ENCODE measurements at places on chromosomes 16 and 17.
A peak's percentile ranks its signal among the peaks of the same experiment; 100 is the strongest.

- no peaks in the 10 kb centered on the region for H3K4me1 ChIP-seq
- H3K27ac ChIP-seq = no peak overlapping the region
- no peak overlapping the region for H3K4me3 ChIP-seq
- H3K27me3 ChIP-seq = no peaks in the 10 kb centered on the region
These were observed 106.9 kb downstream of the NCOR1 start for GRCh38 chr17:16108386-16108785.

- no peaks in the 10 kb centered on the region for H3K36me3 ChIP-seq
- DNase-seq = no peak
- no peak overlapping the region for H3K4me3 ChIP-seq
- H3K27me3 ChIP-seq = no peaks in the 10 kb centered on the region
- no peak overlapping the region for H3K27ac ChIP-seq
These were observed 94.1 kb downstream of the ASIC2 start for GRCh38 chr17:33198954-33199353.

DNA sequence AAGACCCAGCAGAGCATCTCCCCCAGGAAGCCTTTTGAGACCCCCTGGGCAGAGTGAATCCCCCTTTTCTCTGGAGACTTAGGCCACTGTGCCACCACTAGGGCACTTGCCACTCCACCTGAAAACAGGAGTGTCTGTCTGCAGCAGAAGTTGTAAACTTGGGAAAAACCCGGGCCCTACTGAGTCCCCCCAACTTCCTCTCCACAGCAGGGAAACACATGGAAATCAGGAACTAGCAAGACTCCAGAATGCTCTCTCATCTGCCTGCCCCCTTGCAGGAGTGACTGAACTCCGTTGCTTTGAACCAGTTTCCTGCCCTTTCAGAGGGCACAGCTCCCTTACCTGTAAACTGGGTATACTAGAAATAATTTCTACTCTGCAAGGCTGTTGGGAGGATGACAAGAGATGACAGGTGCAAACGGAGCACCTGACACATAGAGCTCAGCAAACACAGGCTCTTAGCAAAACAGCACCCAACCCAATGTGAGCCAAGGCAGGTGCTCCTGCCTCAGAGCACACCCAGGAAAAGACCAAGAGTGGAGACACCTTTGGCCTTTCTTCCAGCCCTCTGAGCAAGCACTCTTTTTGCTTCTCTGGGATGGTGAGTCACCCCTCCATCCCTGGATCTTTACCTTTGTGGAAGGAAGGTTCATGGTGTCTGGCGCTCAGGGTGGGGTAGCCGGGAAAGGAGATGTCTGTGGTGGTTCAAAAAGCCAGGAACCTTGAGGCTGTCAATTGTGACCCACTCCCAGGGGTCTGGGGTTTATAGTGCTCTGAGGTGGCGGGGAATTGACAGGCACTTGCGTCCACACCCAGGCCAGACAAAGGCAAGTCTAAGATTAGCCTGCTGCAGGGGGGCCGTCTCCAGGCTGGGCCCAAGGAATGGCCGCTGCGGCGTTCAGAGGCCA lies at the start of gene HCRT:
Gene HCRT, minus strand, starts transcription at position 740 of the 908 bp plus-strand sequence. Its CDS starts 87 bp downstream, at position 653.
- H3K4me3 ChIP-seq = no peak within 1 kb of the TSS

DNA sequence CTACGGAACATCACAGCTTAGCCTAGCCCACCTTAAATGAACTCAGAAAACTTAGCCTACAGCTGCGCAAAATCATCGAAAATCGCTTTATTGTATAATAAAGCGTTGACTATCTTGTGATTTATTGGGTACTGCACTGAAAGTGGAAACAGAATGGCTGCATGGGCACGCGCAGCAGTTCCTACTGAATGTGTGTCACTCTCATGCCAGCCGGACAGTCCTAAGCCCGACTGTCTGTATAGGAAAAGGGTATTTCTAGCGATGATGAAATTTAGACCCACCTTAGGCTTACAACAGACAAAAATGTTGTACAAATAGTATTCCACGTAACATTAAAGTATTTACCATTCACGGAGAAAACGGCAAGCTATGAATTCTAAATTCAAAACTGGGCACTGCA lies 9.3 kb downstream of the FBXO31 start:
- H3K27ac ChIP-seq = no peak overlapping the region
- DNase-seq = no peak
- H3K36me3 ChIP-seq = no peaks in the 10 kb centered on the region
- no peak overlapping the region for H3K4me3 ChIP-seq
- no peaks in the 10 kb centered on the region for H3K4me1 ChIP-seq

GRCh38 chr17:51251010-51251409 lies 8.8 kb downstream of the MBTD1 start:
- DNase-seq = no peak
- peaks cover 3% of the 10 kb centered on the region for H3K4me1 ChIP-seq
- no peak overlapping the region for H3K4me3 ChIP-seq

DNA sequence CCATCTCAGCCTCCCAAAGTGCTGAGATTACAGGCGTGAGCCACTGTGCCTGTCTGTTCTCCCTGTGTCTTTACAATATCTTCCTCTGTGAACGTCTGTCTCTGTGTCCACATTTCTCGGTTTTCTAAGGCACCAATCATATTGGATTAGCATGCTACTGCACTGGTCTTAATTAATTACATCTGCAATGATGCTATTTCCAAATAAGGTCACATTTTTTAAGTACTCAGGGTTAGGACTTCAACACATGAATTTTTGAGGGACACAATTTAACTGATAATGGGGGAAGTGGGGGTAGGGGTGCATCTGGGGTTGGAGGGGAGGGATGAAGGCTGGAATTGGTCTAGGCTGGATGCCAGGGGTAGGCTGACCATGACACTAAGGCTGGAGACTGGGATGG lies 102.6 kb downstream of the N4BP1 start:
- no peak overlapping the region for H3K27ac ChIP-seq
- no peaks in the 10 kb centered on the region for H3K36me3 ChIP-seq
- no peak overlapping the region for H3K4me3 ChIP-seq
- H3K27me3 ChIP-seq = no peaks in the 10 kb centered on the region
- no peak for DNase-seq
- H3K4me1 ChIP-seq = peaks cover 2% of the 10 kb centered on the region

DNA sequence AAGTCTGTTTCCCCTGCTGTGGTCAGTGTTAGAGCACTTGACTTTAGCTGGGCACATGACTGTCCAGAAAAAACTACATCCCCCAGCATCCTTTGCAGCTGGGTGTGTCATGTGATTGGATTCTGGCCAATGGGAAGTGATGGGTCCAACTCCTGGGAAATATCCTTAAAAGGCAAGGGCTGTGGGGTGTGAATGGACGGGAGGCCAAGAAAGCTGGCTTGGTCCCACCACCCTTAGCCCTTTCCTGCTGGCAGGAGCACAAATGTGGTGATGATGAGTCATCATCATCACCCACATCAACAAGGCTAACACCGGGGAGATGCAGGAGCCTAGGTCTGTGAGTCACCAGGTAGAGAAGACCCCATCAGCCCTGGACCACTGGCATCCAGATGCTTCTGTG lies 341.7 kb downstream of the C16orf95 start:
- no peaks in the 10 kb centered on the region for H3K4me1 ChIP-seq
- H3K4me3 ChIP-seq = no peak overlapping the region
- H3K36me3 ChIP-seq = no peaks in the 10 kb centered on the region
- DNase-seq = no peak

GRCh38 chr16:68643227-68643626 lies 1.9 kb upstream of the CDH3 start:
- no peak overlapping the region for H3K27ac ChIP-seq
- H3K36me3 ChIP-seq = no peaks in the 10 kb centered on the region
- H3K27me3 ChIP-seq = peaks cover 5% of the 10 kb centered on the region
- DNase-seq = no peak
- H3K4me1 ChIP-seq = peaks cover 10% of the 10 kb centered on the region

- H3K27me3 ChIP-seq = no peaks in the 10 kb centered on the region
- no peaks in the 10 kb centered on the region for H3K36me3 ChIP-seq
- no peak for DNase-seq
- H3K4me1 ChIP-seq = no peaks in the 10 kb centered on the region
- H3K27ac ChIP-seq = no peak overlapping the region
These were observed 140.6 kb upstream of the TNRC6C start for GRCh38 chr17:77817953-77818352.

DNA sequence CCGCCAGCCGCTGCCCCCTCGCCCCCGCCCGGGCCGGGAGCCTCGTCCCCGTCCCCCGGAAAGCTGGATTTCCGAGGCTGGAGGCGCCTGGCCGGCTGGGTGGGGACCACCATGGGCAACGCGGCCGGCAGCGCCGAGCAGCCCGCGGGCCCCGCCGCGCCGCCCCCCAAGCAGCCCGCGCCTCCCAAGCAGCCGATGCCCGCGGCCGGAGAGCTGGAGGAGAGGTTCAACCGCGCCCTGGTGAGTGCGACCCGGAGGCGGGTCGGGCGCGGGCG lies 266 bp downstream of the FMNL1 start:
- H3K27ac ChIP-seq = peak overlapping the region; percentile 95
- H3K4me3 ChIP-seq = peak overlapping the region; percentile 91
- H3K4me1 ChIP-seq = peaks cover 68% of the 10 kb centered on the region
- no peaks in the 10 kb centered on the region for H3K36me3 ChIP-seq

- no peak overlapping the region for H3K27ac ChIP-seq
- peaks cover 33% of the 10 kb centered on the region for H3K4me1 ChIP-seq
- H3K27me3 ChIP-seq = no peaks in the 10 kb centered on the region
- peaks cover 18% of the 10 kb centered on the region for H3K36me3 ChIP-seq
- H3K4me3 ChIP-seq = peak overlapping the region; percentile 99
These were observed 1.6 kb downstream of the CCP110 start for GRCh38 chr16:19525385-19525723.

DNA sequence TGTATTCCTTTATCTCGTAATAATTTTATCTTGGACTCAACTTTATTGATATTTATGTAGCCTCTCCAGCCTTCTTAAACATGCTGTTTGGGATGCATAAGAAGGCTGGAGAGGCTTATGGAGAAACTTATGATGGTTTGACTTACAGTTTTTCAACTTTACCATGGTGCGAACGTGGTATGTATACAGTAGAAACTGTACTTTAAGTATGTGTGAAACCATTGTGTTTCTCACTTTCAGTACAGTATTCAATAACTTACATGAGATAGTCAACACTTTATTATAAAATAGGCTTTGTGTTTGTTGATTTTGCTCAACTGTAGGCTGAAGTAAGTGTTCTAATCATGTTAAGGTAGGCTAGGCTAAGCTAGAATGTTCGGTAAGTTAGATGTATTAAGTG lies 206.8 kb downstream of the SEC14L1 start:
- H3K27ac ChIP-seq = no peak overlapping the region
- no peak overlapping the region for H3K4me3 ChIP-seq
- peaks cover 24% of the 10 kb centered on the region for H3K4me1 ChIP-seq
- DNase-seq = no peak
- H3K27me3 ChIP-seq = no peaks in the 10 kb centered on the region
- no peaks in the 10 kb centered on the region for H3K36me3 ChIP-seq

GRCh38 chr16:81067166-81067565 lies 9.9 kb downstream of the C16orf46 start:
- DNase-seq = no peak
- no peak overlapping the region for H3K27ac ChIP-seq
- H3K27me3 ChIP-seq = no peaks in the 10 kb centered on the region
- H3K4me1 ChIP-seq = no peaks in the 10 kb centered on the region
- H3K36me3 ChIP-seq = no peaks in the 10 kb centered on the region
- H3K4me3 ChIP-seq = no peak overlapping the region

DNA sequence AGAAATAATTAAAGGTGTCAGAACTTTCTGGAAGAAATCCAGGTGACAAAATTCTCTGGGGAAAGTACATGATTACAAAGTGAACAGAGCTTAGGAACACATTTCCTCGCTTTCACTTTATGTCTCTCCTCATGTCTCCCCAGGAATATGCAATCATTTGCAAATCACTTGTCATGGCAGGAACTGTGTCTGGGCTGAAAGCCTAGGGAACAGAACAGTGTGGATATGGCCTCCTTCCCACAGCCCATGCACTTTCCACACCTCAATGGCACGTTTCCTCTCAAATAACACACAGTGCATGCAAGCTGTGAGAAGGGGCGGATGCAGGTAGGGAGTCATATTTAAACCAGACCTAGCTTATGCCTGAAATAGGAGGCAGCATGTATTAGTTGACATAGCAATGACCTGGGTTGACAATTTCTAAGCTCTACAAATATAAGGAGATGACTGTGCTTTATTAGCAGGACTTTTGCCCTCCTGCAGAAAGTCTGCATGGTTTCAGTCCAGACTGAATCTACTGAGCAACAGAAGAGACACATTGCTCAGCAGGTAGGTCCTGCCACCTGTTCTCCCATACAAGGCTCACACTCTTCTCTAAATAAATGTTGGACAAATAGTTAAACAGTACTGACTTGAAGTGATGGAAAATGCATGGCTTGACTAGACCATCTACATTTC lies 236.0 kb upstream of the ELAC2 start:
- H3K4me1 ChIP-seq = no peaks in the 10 kb centered on the region
- H3K36me3 ChIP-seq = no peaks in the 10 kb centered on the region
- H3K4me3 ChIP-seq = no peak overlapping the region
- no peak overlapping the region for H3K27ac ChIP-seq
- no peaks in the 10 kb centered on the region for H3K27me3 ChIP-seq
- no peak for DNase-seq

GRCh38 chr16:78428193-78428592 lies 328.7 kb downstream of the WWOX start:
- H3K4me3 ChIP-seq = peak overlapping the region; percentile 52
- H3K27me3 ChIP-seq = no peaks in the 10 kb centered on the region
- H3K36me3 ChIP-seq = no peaks in the 10 kb centered on the region
- peak overlapping the region; percentile 36 for H3K27ac ChIP-seq
- H3K4me1 ChIP-seq = peaks cover 10% of the 10 kb centered on the region

DNA sequence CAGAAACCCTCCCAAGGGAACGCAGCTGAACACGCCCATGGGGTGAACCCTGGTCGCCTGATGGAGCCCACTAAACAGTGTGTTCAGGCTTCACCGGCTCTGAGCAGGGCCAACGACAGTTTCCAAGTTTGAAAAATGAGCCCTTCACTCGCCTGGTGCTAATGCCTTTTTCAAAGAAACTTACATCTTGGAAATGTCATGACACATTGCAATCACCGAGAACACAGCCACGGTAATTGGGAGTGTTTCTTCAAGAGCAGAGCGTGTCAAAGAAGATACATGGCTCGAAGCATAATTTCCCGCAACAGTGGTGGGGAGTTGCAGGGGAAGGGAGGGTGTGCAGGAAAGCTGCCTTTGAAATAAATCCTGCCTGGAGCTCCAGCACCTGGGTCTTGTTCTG lies 463.2 kb downstream of the TMEM114 start:
- no peaks in the 10 kb centered on the region for H3K4me1 ChIP-seq
- H3K27ac ChIP-seq = no peak overlapping the region
- H3K27me3 ChIP-seq = no peaks in the 10 kb centered on the region
- no peak for DNase-seq
- no peaks in the 10 kb centered on the region for H3K36me3 ChIP-seq

GRCh38 chr17:8782176-8782575 lies 17.0 kb downstream of the MFSD6L start:
- no peak overlapping the region for H3K27ac ChIP-seq
- H3K4me3 ChIP-seq = no peak overlapping the region
- H3K27me3 ChIP-seq = no peaks in the 10 kb centered on the region
- H3K36me3 ChIP-seq = no peaks in the 10 kb centered on the region
